ENCODE measurements at places on chromosomes 7 and 10.

DNA sequence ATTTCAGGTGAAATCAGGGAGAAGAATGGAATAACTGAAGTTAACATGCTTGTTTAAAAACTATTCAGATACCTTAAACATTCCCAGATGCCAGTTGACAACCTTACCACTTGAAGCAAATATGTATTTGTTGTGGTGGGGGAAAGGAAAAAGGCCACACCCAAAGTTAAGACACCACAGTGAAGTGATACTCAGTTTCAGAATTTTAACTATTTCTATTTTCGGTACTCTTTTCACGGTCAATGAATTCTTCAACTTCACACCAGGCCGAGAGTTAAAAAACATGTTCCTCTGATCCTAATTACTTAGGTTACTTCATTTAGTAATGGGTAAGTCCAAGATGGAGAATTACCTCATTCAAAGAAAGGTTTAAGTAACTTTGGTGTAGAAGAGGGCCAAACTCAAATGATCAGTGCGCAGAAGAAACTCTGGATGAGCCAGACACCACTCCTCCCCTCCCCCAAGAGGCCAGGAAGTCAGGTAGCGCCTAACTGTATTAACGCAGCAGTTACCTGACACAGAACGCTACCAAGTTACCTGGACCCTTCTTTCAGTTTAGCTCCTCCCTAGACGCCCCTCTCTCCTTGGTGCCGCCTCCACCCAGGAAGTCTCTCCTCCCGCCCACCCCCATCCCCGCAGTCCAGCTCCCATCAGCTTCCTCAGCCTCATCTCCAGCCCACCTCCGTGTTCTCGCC lies 700 bp downstream of the MTPN start:
- no peak for DNase-seq

DNA sequence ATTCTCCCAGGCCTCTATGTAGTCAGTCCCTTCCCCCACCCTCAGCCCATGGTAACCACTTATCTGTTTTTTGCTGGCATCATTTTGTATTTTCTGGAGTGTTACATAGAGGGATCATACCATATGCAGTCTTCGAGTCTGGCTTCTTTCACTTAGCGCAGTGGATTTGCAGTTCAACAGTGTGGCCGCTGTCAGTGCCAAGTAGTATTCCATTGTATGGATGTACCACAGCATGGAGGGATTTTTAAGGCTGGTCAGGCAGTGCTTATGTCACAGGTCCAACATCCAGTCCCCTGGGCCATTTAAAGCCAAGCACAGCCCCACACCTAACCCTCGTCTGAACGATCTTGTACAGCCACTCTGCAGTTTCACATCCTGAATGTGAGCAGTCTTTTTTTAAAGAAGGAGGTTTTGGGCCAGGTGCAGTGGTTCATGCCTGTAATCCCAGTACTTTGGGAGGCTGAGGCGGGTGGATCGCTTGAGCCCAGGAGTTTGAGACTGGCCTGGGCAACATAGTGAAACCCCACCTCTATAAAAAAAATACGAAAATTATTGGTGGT lies 121.8 kb downstream of the CUX1 start:
- DNase-seq: no peak

DNA sequence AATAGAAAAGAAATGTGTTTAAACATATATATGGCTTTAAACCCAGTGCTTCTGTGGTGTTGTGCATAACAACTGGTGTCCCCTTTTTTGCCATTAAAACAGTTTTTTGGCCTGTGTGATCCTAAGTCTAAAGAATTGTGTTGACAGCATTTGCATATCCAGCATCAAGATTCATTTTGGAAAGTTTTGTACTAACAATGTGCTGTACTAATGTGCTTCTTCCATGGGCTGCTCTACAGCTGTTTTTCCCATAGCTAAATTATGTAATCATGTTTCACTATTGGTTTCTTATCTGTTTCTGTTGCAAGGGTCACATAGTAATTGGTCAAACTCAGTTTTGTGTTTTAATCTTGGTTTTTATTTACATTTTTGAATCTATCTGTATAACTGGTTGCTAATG lies 5.5 kb downstream of the CNNM2 start:
- DNase-seq: no peak

DNA sequence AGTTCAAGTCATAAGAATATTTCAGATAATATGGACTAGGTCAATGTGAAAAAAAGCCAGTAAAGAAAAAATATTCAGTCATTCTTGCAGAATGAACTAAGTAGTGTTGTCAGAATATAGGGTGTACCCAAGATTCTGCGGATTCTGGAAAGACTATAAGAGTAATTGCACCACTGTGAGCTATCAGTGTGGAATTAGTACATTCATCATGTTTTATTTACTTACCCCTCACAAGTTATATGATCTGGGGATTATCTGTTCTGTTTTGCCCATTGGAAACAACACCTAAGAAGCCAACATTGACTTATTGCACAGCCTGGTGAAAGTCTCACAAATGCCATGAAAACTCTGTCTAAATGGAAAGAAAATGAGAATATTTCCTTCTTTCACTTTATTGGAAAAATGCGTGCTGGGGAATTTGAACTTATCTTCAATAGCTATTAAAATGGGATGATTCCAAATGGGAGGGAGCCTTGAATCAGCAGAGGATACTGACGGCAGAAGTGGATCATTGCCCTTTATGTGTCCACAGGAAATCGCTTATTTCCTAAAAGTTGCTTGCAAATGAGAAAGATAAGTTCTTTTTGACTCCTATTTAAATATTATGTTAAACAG lies 563.3 kb upstream of the POM121L12 start:
- DNase-seq: no peak

DNA sequence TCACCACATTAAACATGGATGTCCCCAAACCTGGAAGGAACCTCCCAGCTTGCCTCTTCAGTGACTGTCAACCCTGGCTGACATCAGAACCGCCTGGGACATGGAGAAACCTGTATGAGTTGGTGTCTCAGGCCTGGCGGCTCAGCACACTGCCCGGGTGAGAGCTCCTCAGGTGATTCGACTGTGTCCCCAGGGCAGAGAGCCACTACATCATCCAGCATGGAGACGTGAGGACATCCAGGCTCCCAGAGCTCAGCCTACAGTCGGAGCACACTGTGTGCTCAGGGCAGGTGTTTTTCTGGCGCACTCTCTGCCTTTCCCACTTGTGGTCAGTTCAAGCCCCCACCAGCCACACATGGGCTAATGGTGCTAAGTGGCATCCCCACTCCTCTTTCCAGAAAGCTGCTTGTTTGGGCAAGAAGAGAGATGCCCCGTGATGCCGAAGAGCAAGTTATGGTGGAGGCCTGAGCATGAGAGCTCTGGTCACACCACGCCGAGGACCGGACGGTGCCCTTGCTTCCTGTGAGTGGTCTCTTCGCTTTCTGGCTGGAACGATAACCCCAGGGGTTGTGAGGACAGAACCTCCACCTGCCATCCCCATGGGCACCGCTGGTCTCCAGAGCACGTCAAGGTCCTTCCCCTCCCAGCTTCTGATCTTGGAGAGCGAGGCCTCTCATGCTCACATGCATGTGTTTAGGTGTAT lies 38.5 kb downstream of the AMZ1 start:
- no peak for DNase-seq

DNA sequence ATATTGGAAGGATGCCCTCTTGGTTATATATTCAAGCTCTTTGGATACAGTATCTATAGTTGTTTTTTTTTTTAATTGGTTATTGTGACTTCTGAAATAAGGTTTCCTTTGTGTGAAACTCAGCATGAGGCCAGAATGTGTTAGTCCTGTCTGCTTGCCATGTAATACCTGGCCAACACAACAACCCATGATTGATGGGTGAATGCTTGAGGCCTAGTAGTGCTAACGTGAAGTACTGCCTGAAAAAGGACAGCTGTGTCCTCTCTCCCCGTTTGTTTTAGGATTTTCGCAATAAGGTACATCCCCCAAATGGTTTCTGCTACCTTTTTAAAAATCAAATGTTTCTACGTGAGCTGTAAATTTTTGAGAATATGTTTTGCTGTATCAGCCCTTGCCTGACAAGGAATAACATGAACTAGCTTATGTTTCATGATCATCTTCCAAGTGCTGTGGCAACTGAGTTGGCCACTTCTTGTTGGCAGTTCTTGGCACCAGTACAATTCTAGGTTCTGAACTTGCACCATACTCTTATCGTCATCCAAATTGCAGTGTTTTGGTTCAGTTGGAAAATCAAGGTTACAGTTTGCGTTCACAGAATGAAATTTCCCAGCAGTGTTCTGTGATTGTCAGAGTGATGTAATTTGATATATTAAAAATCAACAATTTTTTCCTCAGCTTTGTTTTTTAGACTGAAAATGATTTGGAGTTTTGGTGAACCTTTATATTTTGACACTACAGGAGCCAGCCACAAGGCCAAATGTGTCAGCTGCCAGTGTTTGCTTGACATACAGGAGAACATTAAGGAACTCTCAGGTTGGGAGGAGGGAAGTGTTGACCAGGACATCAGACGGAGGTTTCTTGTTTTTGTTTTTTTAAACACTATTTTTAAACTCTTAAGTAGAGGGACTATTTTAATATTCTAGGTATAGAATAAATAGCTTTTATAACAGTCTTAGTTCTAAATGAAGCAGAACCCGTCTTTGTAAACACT lies 13.5 kb upstream of the ASCC1 start:
- DNase-seq: no peak

DNA sequence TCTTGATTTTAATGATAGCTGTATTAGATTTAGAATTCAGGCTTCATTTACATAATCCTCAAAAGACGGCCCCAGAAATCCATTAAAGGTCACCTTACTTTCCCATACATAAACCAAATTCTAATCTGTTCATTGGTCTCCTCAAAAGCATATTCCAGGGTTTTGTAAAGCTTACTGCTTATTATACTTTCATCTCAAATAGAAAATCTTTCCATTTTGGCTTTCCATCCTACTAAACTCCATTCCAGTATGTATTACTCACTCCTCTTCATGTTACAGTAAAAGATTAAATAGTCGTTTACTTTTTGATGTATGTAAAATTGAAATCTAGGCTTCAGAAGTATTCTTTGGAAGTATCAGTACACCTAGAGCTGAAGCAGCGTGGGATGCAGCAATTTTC lies 143.5 kb upstream of the LRRN3 start:
- no peak for DNase-seq

DNA sequence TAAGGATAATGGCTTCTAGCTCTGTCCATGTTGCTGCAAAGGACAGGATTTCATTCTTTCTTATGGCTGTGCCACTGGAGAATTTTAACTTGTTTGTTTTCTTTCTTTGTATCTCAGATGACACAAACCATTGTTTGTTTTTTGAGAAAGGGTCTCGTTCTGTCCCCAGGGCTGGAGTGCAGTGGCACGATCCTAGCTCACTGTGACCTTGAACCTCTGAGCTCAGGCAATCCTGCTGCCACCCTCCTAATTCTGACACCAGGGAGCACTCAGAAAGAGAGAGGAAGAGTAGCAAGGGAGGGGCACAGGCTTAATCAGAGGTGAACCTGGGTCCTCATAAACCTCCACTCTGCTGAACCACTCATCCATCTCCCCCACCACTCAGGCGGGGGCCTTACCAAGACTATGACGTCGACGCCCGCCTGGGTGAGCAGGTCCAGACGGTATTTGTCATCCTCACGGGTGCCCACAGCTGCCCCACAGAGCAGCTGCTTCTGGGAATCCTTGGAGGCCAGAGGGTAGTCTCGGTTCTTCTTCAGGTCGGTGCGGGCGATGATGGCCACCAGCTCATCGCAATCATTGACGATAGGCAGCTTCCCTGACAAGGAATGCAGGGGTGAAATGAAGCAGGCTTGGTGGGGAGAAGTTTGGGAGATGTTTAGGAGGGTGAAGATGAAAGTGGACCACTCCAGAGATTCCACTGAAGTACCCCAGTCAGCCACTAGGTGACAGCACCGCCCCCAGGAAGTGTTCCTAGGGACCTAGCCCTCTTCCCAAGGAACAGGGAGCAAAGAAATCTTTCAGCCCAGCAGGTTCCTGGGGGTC lies 11.6 kb downstream of the IMPDH1 start:
- DNase-seq: no peak

DNA sequence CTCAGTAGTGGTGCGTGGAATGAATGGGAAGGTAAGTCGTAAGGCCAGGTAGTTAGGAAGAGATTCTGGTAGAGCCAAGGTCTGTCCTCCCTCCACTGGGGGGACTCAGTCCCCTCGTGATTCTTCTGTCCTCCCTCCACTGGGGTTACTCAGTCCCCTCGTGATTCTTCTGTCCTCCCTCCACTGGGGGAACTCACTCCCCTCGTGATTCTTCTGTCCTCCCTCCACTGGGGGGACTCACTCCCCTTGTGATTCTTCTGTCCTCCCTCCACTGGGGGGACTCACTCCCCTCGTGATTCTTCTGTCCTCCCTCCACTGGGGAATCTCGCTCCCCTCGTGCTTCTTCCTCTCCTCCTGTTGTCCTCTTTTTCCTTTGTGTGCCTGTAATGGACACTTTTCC lies 125.1 kb downstream of the CELF2 start:
- DNase-seq: no peak
